ENCODE measurements at places on chromosomes 3 and 15. TPM values are rescaled to one million over a fixed set of nuclear protein-coding genes. Genes with fewer than 3 reads are reported as not detected.

The ZNF80 gene
- total RNA-seq = not detected

The DZIP3 gene
- 89.0 TPM for total RNA-seq

The THAP10 gene
- total RNA-seq = 8.0 TPM

The MEGF11 gene
- 1.5 TPM for total RNA-seq

The SPINK8 gene
- total RNA-seq = not detected
